CD4-positive, alpha-beta memory T cell (primary cell): ENCODE measurements at places on chromosomes 3 and 15.
A peak's percentile ranks its signal among the peaks of the same experiment; 100 is the strongest.

- no peak for DNase-seq
Observed at GRCh38 chr3:45572755-45573154, 21.8 kb upstream of the LIMD1 start.

GRCh38 chr15:96891046-96891445 is 560.5 kb downstream of the NR2F2 start:
- no peak for DNase-seq

DNA sequence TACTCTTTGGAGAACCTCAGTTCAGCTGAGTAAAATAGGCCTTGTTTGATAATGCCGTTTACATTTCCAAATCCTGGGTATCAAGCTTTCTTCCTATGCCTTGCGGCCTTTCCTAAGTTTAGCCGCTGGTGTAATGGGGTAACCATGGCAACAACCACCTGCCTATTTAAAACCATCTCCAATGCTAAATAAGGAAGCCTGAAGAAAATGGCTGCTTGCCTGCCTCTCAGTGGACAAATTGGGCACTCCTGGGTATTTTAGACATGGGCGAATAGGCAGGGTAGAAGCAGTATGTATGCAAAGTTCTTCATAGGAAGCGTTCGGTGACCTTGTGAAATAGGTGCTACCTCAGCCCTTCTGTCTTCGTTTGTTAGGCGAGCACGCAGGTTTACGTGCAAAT is 122.7 kb downstream of the DGKG start:
- no peak for DNase-seq

GRCh38 chr3:62686503-62687294 is 188.5 kb downstream of the CADPS start:
- DNase-seq: no peak

GRCh38 chr3:17626395-17626794 is 116.0 kb downstream of the TBC1D5 start:
- DNase-seq: no peak

DNA sequence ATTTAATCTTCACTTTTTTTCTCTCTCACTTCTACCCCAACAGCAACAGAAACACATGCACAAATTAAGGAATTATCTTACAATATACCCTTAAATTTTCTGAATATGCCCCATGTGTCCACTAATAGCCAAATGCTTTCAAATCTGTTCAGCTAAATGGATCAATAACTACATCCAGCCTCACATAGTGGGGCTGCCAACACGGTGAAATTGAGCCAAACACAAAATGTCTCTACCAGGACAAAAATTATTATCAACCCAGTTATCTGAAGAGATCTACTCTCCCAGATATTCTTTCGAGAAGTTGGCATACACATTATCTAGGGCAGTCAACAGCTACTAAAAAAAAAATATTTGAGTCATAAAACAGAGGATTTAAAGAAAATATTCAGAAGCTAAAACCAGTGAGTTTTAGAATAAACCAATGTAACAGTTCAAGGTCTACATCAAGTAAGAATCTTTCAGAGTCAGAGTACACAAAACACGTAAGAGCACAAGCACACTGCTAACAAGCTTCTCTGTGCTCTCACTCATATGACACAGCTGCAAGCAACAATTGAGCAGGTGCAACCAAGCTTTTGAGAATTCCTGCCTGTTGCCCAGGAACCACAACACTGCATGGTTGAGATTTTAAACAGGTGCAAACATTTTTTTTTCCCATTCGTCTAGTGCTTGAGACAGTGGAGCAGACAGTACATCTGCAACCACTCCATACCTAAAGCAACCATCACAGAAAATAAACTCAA is 247.7 kb downstream of the ZBTB20 start:
- no peak for DNase-seq

DNA sequence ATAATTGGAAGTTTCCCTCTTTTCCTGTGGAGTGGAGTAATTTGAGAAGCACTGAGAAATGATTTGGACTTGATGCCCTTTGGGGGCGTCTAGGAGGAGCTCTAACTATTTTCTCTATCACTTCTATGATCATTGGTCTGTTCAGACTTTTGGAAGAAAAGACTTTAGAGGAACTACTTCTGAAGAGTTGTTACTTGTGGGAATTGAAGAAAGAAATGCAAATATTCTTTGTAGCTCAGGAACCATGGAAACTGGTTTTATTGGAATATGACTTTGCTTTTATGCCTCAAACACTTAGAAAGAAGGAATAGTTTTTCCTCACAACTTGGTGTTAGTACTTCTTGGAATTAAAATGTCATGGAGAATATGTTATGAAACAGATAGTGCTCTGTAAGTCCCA is 122.0 kb upstream of the ALDH1A3 start:
- no peak for DNase-seq

GRCh38 chr3:159429702-159430101 is 558.9 kb upstream of the IL12A start:
- DNase-seq: no peak

GRCh38 chr3:152226176-152226575 is 42.6 kb upstream of the MBNL1 start:
- DNase-seq: no peak

DNA sequence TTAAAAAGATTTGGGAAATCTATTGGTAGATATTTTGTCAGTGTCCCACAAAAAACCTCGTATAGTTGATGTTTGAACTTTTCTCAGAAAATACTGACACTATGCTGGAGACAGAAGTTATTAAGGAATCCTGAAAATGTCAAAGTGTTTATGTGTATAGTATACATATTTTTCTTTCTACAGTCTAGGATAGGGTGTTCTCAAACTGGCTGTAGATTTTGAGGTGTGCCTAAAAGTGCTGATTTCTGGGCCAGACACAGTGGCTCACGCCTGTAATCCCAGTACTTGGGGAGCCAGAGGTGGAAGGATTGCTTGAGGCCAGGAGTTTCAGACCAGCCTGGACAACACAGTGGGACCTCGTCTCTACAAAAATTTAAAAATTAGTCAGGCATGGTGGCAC is 322.0 kb downstream of the NLGN1 start:
- no peak for DNase-seq

DNA sequence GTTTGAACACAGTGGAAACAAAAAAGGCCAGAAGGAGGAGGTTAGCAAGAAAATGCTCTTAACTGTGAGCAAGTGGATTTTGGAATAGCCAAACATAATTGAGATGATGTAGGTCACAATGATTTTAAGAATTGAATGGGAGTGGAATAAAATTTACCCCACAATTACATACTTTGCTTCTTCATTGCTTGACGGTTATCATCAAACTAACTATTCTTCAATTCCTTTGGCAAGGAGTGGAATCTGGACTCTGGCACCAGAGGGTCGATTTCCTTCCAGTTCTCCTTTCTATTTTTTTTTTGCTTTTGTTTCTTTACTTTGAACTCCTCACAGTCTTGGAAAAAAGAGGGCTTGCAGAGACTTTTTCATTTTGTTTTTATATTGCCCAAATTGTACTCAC is 634.5 kb upstream of the TGFBR2 start:
- no peak for DNase-seq

DNA sequence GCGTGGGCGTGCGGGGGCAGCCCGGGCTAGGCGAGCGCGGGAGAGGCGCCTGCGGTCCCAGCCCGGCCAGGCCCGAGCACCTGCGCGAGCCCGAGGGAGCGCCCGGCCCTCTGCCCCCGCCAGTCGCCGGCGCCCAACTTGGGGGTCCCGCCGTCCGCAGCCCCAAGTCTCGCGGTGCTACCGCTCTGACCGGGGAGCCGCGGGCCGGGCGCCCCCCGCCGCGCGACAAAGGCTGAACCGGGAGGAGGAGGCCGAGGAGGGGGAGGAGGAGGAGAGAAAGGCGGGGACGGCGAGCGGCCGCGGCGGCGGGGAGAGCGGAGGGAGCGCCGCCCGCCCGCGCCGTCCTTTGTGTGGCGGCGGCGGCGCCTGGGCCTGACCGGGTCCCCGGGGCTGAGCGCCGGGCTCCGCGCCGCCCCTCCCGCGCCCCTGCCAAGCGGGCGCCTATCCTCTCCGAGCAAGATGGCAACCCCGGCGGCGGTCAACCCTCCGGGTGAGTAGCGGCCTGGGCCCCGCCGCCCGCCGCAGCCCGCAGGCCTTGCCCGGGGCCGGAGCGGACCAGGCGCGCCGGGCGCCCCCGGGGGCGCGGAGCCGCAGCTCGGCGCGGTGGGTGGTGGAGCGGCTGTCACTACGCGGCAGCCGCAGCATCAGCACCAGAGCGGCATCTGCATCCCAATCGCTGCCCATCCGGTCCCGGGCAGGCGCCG is at the start of gene ARNT2:
ARNT2 (plus strand) TSS at position 326 of the 704 bp plus-strand sequence; CDS start at position 460, 134 bp downstream.
- DNase-seq: no peak

GRCh38 chr3:161401389-161401788 is 30.1 kb upstream of the SPTSSB start:
- DNase-seq: no peak

GRCh38 chr3:10445561-10446175 is 59.7 kb downstream of the ATP2B2 start:
- no peak for DNase-seq

DNA sequence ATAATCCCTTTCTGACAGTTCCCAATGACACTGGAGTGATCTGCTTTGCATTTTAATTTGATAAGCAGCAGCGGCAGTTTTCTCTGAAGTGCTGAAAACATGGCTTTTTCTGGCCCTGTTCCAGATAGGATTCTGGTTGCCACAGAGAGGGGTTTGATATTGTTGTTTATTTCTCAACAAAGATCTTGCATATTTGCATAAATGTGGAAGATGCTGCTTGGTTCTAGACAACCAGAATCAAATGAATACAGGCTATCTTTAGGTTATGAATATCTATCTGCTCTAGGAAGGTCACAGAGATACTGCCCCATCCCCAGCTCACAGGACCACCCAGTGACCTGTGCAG is 137.1 kb downstream of the ZNF609 start:
- DNase-seq: peak; percentile 61

DNA sequence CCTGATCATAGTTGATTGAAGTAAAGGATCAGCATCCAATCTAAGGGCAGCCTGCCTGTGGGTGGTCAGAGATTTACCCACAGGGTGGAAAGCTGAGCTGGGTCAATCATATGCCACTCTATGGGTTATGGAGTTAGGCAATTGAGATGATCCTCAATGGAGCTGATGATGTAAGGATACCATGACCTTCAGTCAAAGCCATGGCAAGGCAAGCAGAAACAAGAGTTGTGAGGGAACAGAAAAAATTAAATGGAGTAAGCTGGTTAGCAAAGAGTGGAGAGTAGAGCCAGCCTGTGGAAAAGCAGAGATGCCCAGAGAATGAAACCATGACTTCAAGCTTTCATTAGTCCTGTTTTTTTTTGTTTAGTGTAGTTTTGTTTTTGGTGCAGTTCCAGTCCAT is 5.7 kb upstream of the IQGAP1 start:
- no peak for DNase-seq

DNA sequence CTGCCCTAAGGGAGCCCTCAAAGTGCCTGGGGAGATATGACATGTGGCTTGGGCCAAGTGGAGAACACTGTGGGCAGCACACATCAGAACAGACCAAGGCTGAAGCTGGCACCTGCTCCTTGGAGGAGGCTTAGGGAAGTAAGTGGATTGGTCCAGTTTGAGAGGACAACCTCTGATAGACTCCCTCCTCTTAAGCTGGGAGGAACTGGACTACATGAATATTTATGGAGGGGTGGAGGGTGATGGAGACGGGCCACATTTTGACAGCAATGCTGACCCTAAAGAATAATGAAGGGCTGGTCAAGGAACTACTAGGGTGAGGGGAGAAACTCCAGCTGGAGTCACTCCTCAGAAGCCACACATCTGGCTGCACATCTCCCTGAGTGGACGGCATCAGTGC is 6.5 kb upstream of the CD276 start:
- DNase-seq: no peak

DNA sequence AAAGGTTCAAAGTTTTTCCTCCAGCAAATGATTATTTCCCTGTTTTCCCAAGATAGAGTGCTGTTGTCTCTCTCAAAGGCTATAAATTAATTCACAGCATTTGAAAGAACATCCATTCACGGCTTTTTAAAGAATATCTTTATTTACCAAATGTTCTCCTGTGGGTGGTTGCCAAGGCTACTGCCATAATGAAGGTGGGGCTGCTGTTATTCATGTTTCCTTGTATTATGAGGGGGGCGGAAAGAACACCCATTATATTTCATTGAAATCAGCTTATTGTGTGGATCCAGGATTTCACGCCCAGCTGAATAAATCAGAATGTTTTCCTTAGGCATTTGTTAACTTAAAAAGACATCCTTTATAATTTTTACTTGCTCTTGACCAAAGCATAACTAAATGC is 10.1 kb downstream of the SRP14 start:
- DNase-seq: no peak

DNA sequence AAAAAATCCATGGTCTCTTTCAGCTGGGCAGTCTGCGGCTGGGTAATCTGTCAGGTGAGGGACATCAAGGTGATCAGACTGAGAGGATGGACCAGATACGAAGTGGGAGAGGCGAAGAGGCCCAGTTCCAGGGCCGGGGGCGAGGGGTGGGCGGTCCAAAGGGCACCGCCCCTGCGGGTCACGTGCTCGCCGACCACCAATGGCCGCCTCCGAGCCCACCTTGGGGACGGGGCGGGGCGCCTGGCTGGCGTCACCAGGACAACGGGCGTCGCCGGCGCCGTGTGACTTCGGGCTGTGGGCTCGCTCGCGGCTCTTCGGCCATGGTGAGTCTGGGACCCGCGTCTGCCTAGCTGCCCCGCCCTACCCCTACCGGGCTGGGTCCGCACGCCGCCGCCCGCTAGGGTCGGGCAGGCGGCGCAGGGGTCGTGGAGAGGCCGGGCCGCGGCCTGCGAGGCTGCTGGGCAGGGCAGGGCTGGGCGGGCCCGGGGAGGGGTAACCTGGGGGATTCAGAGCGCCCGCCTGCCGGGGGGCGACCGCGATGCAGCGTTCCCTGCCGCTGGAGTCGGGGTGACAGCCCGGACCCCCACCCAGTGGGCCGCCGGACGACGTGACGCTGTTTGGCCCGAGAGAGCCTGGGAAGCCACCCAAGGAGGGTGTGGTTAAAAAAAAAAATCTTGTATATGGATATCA is at the start of gene FBXL2:
FBXL2 (plus strand) TSS at position 250 of the 690 bp plus-strand sequence; CDS start at position 321, 71 bp downstream.
- DNase-seq: no peak

GRCh38 chr3:46863261-46863782 is at the start of gene MYL3:
Gene MYL3 (minus strand): TSS chr3:46863444. CDS start chr3:46863390, 54 bp downstream.
- no peak for DNase-seq

DNA sequence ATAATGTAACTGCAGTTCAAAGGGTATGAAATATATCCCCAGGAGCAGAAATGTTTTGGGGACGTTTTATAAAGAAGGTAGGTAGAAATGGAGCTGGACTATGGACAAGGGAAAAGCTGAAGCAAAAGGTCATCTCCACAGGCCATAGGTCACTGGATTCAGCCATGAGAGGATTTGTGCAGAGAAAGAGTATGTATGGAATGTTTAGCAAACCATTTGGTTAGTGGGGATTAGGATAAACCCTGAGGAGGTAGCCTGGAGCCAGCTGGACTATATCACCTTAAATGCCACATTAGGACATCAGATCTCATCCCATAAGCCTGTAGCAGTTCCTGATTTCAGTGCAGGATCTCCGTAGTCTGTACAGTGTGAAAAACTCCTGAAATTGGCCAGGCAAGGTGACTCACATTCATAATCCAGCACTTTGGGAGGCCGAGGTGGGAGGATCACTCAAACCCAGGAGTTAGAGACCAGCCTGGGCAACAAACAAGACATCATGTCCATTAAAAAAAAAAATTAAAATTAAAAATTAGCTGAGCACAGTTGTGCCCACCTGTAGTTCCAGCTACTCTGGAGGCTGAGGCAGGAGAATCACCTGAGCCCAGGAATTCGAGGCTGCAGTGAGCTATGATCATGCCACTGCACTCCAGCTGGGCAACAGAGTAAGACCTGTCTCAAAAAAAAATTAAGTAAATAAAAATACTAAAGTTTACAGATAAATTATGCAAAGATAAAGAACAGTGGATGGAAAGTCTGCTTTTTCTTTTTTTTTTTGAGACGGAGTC is 4.7 kb downstream of the IP6K1 start:
- DNase-seq: no peak

- DNase-seq: no peak
Observed at GRCh38 chr3:79986338-79986737, 218.5 kb upstream of the ROBO1 start.
